ENCODE measurements at places on chromosomes 12 and 14. TPM values are rescaled to one million over a fixed set of nuclear protein-coding genes. Genes with fewer than 3 reads are reported as not detected.
A peak's percentile ranks its signal among the peaks of the same experiment; 100 is the strongest.

Gene ERP27
- total RNA-seq: not detected

DNA sequence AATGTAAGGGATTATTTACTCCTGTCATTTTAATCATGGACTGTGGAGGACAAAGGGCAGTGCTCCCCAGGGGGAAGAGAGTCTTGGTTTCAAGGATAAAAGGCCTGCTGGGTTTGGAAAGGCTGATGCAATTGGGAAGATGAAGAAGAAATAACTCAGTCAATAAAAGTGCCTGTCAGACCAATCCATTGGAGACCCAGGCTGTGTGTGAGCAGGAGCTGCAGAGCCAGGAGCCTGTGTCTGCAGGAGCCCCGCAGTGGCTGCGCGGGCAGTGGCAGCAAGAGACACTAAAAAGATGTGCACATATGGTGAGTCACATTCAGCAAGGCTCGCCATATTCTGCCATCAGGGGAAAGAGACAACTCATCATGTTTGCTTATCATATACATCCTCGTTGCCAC is 90.4 kb downstream of the CRACR2A start:
- no peak for DNase-seq

DNA sequence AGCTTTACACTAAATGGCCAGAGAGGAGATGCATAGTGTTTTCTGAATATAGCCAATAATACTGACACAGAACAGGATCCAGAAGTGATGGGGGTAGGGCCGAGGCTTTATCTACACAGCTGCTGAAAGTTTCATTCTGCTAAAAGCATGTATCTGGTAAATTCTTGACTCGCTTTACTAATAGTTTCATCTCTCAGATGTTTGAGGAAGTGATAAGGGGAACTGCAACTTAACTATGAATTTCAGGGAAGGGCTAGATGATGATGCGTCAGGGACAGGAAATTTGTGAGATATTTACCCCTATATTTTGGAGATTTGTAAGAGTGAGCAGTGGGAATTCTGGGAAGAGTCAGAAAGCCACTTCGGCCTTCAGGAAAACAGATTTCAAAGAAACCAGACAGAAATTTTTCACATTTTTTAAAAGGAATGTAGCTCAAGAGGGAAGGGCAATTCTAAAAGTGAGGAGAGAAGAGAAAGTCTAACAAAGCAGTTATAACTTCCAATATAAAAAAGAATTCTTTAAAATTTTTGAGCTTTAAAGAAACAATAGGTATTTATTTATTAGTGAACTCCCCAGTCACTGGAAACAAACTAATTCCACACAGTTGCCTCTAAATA is 243.1 kb downstream of the BCAT1 start:
- no peak for DNase-seq

Gene TPPP2
- not detected for total RNA-seq

DNA sequence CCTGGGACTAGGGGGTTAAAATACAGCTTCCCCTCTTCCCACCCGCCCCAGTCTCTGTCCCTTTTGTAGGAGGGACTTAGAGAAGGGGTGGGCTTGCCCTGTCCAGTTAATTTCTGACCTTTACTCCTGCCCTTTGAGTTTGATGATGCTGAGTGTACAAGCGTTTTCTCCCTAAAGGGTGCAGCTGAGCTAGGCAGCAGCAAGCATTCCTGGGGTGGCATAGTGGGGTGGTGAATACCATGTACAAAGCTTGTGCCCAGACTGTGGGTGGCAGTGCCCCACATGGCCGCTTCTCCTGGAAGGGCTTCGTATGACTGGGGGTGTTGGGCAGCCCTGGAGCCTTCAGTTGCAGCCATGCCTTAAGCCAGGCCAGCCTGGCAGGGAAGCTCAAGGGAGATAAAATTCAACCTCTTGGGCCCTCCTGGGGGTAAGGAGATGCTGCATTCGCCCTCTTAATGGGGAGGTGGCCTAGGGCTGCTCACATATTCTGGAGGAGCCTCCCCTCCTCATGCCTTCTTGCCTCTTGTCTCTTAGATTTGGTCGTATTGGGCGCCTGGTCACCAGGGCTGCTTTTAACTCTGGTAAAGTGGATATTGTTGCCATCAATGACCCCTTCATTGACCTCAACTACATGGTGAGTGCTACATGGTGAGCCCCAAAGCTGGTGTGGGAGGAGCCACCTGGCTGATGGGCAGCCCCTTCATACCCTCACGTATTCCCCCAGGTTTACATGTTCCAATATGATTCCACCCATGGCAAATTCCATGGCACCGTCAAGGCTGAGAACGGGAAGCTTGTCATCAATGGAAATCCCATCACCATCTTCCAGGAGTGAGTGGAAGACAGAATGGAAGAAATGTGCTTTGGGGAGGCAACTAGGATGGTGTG is 1.9 kb downstream of the GAPDH start:
- peak; percentile 33 for DNase-seq
